ENCODE measurements at places on chromosomes 11 and 22.

DNA sequence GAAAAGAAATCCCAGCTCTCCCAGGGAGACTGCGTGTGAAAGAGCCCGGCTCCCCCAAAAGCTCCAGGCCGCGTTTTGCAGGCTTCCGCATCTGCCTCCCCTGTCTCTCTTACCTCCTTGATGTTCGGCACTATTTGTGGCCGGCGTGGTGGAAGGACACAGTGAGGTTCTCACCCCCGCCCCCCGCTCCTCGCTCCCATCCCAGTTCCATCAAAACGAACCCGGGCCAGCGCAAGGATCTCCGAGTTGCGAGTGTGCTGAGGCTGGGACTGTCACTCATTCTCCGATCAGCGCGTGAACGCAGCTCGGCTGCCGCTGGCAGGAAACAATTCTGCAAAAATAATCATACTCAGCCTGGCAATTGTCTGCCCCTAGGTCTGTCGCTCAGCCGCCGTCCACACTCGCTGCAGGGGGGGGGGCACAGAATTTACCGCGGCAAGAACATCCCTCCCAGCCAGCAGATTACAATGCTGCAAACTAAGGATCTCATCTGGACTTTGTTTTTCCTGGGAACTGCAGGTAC is at the start of gene NCAM1:
TSS of gene NCAM1 (plus strand) at position 275 of the 523 bp plus-strand sequence.
- no peak for DNase-seq

DNA sequence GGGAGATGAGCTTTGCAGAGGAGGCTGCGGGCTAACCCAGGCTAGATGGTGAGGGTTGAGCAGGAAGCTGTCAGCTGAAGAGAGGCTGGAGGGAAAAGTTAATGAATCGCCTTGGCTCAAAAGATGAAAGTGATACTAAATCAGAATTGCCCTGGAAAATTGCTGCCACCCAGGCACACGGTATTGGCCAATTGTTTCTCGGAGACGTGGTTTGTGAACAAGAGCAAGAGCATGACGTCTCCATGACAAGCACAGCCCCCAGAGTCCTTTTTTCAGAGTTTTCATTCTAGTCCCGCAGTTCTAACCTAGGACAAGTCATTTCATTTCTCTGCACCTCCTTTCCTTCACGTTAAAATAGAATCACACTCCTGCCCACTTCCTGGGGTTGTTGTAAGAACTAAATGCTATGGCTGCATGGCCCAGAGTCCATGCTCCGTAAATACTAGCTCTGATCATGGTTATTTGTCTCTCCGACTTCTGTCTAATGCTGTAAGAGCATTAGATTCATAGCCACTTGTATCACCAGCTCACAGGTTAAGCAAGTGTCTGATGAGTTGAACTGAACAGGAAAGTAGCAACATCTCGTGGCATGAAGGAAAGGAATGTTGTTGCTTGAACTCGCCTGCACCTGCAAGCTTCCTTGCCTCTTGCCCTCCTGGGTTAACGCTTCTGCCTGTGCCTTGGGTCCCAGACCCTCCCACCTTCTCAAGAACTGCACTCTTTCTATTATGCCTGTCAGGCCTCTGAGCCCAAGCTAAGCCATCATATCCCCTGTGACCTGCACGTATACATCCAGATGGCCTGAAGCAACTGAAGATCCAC is 33.8 kb upstream of the NUP50 start:
- DNase-seq: no peak

- DNase-seq: no peak
Observed at GRCh38 chr11:82523141-82523540, 210.5 kb downstream of the FAM181B start.

DNA sequence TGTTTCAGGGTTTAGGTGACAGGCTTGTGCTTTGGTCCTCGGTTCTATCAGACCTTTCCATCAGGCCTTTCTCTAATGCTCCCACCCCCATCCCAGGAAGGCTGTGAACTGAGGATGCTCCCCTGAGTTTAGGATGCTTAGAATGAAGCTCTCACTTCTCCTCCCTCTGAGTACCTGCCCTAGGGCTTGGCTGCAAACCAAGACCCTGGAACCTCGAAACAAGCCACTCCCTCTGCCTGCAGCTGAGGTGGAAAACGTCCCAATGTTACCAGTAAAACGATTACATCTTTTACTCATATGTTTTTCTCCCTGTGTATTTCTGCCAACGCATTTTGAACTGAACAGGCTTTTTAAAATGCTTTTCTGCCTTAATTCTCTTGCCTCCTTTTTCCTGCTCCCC is 54.5 kb upstream of the BMAL1 start:
- DNase-seq: no peak

DNA sequence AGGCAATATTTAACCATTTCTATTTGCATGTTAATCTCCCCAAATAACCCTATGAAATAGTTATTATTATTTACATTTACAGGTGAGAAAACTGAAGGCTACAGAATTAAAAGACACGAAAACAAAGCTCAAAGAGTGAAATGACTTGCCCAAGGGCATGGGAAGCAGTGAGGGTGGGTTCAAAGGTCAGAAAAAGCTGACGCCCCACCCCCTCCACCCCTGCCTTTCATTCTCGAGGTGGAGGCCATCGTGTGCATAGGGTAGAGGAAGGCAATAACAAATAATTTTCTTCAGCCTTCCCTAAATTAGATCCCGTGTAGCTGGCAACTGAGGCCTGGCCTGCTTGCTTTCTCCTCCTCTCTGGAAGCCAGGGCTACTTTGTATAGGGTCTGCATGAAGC is 56.1 kb upstream of the RBFOX2 start:
- DNase-seq: no peak

- DNase-seq: no peak
Observed at GRCh38 chr11:126949066-126949891, 51.3 kb downstream of the KIRREL3 start.

- DNase-seq: no peak
Observed at GRCh38 chr11:17012712-17013547, 1.3 kb downstream of the PLEKHA7 start.

GRCh38 chr11:125344846-125345420 is 151.1 kb downstream of the FEZ1 start:
- no peak for DNase-seq

GRCh38 chr11:124944565-124944964 is 8.7 kb upstream of the HEPACAM start:
- DNase-seq: no peak

DNA sequence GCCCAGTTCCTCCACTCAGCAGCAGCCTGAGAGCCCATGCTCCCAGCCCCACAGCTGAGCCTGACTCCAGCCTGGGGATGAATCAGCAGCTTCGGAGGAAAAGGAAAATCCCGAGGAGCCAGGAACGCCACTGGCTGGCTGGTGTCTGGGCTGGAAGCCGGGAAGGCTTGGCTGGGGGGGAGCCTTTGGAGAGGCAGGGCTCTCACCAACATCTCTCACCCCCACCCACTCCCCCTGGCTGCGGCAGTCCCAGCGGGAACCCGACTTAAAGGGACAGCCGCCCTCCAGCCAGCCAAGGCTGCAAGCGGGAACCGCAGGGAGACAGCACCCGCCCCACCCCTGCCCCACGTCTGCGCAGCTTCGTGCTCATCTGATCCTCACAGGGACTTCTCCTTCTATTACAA is 28.4 kb downstream of the KIAA0930 start:
- no peak for DNase-seq

GRCh38 chr22:19905347-19906276 is 36.0 kb upstream of the COMT start:
- DNase-seq: no peak

DNA sequence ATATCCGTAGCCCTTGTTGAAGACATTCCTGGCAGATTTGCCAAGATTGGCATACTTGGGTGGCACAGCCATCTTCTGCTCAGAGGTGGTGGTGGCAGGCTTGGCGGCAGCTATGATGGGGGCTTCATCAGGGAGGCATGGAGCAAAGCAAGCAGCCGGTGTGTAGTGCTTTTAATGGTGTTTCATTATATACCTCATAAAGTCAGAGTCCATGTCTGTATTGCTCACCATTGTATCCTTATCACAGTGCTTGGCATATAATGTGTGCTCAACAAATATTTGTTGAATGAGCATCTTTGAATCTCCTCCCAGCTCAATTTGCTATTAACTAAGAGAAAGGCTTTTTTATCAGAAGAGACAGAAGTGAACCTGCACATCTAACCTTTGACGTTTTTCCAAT is 7.8 kb upstream of the DNHD1 start:
- no peak for DNase-seq

Measured in effector CD4-positive, alpha-beta T cell (primary cell).